ENCODE measurements at places on chromosomes 11 and 22. TPM values are rescaled to one million over a fixed set of nuclear protein-coding genes. Genes with fewer than 3 reads are reported as not detected.

DNA sequence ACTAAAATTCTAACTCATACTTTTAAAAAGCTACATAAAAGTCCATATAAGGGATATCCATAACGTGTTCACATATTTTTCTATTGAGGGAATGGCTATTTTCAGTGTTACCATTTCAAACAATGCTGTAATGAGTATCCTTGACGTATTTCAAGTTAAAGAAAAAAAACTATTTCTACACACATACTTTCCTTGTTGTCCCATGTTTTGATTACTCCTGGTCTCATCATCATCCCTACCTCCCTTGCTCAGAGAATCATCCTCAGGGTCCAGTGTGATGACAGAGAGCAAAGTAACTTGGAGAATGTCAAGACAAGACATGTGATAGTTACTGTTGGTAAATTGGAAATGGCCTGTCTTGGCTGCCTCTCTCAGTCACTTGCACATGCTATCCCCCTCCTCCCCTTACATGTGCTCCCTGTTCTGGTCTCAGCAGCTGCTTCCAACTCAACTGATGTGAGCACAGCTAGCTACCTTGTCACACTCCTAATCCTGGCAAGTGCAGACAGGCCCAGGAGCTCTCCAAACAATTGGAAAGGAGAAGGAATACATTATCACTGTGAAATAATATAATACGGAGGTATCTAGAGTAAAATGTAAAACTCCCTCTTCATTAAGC, 21.8 kb downstream of the NUMA1 start:
- no peak for DNase-seq

GRCh38 chr11:16843294-16843693, 104.8 kb downstream of the C11orf58 start:
- peak; percentile 26 for DNase-seq

ZP1 gene
- not detected for total RNA-seq

CYP2D6 gene
- 0.40 TPM for total RNA-seq

DNA sequence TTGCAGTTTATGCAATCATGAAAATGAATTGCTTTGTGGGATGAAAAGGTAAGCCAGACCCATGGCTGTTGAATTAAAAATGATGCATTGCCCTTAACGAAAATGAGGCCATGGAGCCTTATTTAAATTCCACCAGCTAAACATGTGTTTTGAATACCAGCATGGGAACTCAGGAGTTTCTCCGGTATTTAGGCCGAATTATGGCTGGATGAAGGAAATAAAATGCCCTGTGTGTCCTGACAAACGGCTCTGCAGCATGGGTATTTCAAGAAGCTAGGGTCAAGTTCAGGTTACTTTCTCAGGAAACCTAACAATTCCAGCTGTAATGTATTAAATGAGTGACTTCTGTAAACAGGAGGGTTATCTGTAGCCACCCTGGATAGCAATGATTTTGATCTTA, 38.3 kb downstream of the AMOTL1 start:
- no peak for DNase-seq

GRCh38 chr11:125281831-125282595, 117.5 kb downstream of the PKNOX2 start:
- DNase-seq = peak; percentile 64

DNA sequence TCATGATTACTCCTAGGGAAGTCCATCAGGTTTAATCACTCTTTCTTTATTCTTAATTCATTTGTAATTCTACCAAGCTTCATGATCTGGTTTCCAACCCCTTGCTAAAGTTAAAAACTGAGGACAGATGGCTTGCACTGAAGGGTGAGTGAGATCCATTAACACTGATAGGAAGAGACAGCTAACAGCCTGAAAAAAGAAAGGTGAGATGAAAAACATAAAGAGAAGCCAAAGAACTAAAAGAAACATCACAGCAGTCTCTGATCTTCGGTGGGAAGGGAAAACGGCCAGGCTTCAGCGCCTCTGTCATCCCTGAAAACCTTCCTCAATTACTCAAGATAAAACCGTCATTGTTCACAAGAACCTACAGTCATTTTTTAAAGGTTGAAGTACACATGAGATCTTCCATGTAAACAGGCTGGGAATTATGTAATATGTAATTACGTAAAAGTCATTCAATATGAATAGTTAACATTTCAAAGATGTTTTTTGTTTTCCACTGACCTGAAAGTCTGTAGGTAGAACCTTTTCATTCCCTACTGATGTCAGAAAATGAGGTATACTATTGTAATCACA, 41.3 kb downstream of the VSIG10L2 start:
- no peak for DNase-seq

NRIP3 gene
- total RNA-seq = 34.8 TPM
